ENCODE measurements at places on chromosomes 2 and 18.

GRCh38 chr2:238336151-238336550 lies 15.8 kb downstream of the TRAF3IP1 start:
- DNase-seq: no peak

- no peak for DNase-seq
These were observed 285.0 kb upstream of the KCNH7 start for GRCh38 chr2:163123526-163123925.

- no peak for DNase-seq
These were observed 165.9 kb upstream of the CCDC150 start for GRCh38 chr2:196473617-196474016.

DNA sequence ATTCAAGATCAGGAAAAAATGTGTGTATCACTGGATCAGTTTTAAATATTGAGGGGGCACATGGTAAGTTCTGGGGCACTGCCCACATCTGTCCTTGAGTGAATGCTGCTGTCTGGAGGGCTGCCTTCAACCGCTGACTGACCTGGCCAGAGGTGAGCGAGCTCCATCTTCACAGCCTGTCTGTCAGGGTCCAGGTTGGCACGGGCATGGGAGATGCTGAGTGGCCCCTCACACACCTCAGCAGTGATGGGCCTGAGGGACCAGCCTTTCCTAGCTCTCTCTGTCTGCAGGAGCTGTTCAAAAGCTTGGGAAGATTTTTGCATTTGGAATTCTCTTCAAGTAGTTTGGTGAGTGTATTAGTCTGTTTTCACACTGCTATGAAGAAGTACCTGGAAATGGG lies 114.8 kb upstream of the ALKAL2 start:
- DNase-seq: no peak

GRCh38 chr2:226310146-226310545 lies 489.5 kb downstream of the IRS1 start:
- DNase-seq: no peak

GRCh38 chr2:137000811-137001210 lies 235.5 kb downstream of the THSD7B start:
- DNase-seq: no peak

- no peak for DNase-seq
These were observed 16.0 kb upstream of the E2F6 start for GRCh38 chr2:11481789-11482472.

GRCh38 chr2:172105471-172106107 lies 2.9 kb upstream of the DLX2 start:
- no peak for DNase-seq

GRCh38 chr2:85852937-85853498 lies 35.8 kb downstream of the ST3GAL5 start:
- DNase-seq: no peak

DNA sequence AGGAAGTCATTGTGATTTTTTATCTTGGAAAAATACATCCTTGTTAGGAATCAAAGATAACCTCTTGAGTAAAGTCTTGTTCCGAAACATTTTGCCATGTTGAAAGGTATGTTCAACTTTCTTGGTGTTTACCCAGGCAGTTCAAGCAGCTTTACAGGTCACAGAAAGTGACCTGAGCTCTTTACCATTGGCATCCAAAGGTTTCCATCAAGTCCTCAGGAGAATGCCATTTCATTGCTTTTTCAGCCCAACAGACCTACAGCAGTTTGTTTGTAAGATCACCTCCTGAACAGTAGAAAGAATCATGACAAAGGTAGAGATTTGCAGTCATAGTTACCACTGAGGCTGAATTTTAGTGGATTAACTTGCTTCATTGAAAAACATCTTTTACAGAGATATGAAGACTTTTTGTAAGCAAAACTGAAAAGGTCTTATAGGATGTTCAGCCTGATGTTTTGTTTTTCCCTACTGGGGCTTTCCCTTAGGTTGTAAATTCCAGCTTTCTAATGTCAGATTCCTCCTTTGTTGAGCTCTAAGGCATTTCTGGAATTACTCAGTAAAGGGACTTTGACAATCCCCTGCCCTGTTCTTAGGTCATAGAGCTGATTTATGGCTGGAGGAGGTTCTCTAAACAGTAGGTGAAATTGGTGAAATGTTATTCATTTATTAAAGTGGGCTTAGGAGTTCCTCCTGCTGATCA lies 236.8 kb upstream of the RBMS1 start:
- DNase-seq: no peak

GRCh38 chr2:2619995-2620394 lies 288.9 kb upstream of the MYT1L start:
- DNase-seq: no peak

GRCh38 chr2:85168942-85169341 lies 35.8 kb downstream of the TCF7L1 start:
- DNase-seq: no peak

- no peak for DNase-seq
These were observed 132.1 kb upstream of the SETBP1 start for GRCh38 chr18:44548291-44549221.

DNA sequence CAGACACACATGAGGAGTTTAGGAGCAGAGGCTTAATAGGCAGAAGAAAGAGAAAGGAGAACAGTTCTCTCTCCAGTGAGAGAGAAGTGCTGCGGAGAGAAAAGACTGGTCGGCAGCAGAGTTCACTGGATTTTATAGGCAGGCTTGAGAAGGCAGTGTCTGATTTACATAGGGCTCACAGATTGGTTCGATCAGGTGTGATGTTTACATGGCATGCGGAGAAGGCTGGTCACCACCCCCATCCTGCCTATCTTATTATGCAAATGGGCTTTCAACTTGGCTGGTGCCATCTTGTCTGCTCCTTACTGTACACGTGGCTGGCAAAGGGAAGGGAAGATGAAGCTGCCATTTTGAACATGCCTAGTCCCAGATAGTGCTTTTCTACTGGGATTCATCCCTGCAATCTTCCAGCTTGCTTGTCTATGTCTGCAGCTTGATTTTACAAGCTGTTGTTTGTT lies 113.4 kb downstream of the AP1S3 start:
- no peak for DNase-seq

DNA sequence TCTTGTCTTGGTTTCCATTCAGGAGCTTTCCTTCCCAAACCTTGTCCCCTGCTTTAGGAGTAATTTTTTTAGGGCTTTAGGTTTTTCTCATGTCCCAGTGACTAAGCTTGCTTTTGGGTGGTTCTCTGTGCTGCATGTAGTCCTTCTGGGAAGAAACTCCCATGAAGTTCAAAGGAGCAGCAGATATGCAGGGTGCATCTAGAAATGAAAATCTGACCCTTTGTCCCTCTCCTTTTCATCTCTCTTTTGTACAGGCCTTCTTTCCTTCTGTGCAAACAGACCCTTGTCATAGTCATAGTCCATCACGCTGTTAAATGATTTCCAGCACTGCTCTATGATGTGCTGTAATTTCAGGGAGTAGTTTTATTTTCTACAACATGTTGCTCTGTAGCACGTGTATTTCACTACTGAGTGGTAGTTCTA lies 20.4 kb downstream of the FMNL2 start:
- DNase-seq: no peak

GRCh38 chr18:54717673-54718407 lies 110.4 kb upstream of the RAB27B start:
- DNase-seq: peak; percentile 34

- DNase-seq: no peak
These were observed 961 bp downstream of the RBM43 start for GRCh38 chr2:151260573-151261230.

- no peak for DNase-seq
These were observed 108.2 kb upstream of the ERBB4 start for GRCh38 chr2:212646698-212647366.

DNA sequence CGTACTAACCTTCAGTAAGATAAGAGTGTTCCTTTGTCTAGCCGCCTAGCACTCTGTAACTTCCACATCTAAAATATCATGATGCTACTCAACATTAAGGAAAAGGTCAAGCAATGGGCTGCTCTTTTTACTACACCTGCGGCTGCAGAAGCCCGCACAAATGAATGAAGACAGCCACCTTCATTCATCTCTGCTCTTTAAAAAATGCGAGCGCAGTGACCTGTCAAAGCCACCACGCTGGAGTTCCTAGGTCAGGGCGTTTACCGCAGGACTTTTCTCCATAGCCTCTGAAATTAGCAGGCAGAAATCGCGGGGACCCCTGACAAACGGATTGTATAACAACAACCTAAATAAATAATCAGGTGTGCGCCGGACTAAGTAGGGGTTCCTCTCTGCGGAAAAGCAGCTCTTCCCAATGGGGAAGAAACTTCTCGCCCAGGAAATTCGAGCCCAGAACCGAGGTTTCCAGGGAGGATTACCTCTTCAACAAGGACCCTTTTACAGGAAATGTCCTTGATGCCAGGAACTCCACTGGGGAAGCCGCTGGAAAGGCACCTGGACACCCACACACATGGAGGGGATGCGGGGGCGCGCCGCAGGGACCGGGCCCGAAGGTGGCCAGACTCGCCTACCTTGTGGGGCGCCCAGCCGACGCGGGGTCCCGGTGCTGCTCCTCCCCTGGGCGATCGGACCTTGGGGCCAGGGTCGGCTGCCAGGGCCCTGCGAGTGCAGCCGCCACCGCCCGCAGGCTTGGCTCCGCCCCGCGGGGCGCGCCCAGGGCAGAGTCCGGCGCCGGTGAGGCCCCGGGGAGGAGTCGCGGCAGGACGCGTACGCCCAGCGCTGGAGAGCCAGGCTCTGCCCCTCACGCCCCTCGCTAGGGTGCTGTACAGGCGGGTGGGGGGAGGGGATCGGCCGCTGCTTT lies at the start of gene CCDC68:
Gene CCDC68 (minus strand): TSS at position 758 of the 922 bp plus-strand sequence. CDS start 16,670 bp downstream, outside the sequence.
- DNase-seq: no peak

GRCh38 chr18:9638886-9639285 lies 24.5 kb upstream of the PPP4R1 start:
- DNase-seq: no peak

DNA sequence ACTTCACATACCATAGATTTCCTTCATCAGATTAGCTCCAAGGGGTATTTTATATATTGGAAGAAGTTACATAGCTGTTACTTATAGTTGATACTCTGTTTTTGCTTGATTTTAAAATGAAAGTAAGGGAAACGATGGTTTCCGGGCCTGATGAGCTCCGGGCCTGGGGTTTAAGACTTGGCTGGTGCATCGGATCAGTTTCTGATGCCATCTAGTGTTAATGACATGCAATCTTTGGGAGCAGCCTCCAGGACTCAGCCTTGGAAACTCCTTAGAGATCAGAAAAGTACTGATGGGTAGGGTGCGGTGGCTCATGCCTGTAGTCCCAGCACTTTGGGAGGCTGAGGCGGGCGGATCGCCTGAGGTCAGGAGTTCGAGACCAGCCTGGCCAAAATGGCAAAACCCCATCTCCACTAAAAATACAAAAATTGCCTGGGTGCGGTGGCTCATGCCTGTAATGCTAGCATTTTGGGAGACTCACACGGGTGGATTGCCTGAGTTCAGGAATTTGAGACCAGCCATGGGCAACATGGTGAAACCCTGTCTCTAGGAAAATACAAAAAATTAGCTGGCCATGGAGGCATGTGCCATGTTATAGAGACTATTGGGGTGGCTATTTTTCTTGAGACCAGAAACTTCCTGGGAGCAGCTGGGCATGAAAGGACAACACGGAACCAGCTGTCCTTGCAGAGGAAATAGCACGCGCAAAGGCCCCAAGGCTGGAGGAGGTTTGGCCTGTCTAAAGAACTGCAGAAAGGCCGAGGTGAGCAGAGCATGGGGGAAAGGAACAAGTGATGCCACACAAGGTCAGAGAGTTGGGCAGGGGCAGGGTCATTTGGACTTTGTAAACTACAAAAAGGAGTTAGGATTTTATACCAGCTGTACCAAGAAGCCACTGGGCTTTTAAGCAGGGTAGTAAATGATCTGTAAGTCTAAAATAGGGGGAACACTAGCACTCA lies 46.9 kb upstream of the CNOT11 start:
- peak; percentile 15 for DNase-seq

- DNase-seq: no peak
These were observed 323.1 kb downstream of the RBM43 start for GRCh38 chr2:150938527-150938926.

GRCh38 chr2:122156176-122156890 lies 400.9 kb downstream of the TSN start:
- no peak for DNase-seq

- DNase-seq: no peak
These were observed 81.0 kb downstream of the SP3 start for GRCh38 chr2:173884025-173884802.

- DNase-seq: no peak
These were observed 240.2 kb upstream of the SLC14A2 start for GRCh38 chr18:45374878-45375630.

DNA sequence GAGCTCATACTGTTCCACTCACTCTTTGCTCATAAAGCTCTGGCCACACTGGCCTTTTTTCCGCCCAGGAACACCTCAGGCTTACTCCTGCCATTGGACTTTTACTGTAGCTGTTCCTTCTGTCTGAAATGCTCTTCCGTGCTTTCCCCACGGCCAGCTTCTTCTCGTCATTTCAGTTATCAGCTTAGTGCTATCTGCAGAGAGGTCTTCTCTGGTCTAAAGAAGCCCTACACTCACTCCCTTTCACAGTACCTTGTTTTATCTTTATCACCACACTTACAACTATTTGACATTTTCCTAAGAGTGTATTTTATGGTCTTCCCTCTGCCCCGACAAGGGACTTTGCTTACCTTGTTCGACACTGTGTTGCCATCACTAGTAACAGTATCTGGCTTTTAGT lies 388.1 kb upstream of the SPRED2 start:
- DNase-seq: no peak

DNA sequence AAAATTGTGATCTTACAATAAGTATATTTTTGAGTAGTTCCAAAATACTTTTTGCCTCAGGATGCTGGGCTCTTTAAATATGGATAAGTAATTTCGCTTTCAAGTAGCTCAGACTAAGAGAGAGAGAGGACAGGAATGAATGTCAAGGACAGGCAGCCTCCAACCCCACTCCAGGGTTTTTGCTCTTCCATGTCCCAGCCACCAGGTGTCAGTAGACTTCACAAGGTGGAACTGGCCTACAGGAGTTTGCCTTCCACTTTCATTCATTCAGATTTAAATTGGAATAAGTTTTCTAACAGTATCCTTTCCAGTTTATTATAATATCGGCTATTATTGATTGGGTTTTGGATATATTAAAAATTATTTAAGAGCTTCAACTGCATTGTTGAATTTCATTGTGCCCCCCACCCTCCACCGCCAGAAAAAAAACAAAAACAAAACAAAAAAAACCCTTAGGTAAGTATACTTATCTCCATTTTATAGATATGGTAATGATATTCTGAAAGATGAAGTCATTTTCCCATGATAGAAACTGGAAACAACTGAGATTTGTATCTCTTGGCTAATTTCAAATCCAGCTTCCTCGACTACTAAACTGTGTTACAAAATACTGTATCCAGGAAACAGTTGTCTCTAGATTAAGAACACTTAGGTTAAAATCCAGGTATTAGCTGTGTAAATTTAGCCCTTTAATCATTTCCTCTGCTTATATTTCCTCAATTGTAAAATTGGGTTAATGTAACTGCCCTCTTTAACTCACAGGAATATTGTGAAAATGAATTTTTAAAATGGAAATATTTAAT lies 793.1 kb downstream of the ERBB4 start:
- peak; percentile 11 for DNase-seq

Data from stimulated activated CD4-positive, alpha-beta T cell treated with anti-CD3 and anti-CD28 coated beads, TNF-alpha, amount 100 ng/mL, for 48 hours (primary cell).